ENCODE measurements at places on chromosomes 13 and 19. TPM values are rescaled to one million over a fixed set of nuclear protein-coding genes. Genes with fewer than 3 reads are reported as not detected.

NFKBIB gene
- total RNA-seq, result 27.5 TPM

- no peak for DNase-seq
- no peak overlapping the region for H3K27ac ChIP-seq
- H3K4me3 ChIP-seq, result no peak overlapping the region
Measured at GRCh38 chr19:3977242-3978143, 6.6 kb upstream of the DAPK3 start.

- H3K36me3 ChIP-seq, result no peaks in the 10 kb centered on the region
- H3K4me1 ChIP-seq, result no peaks in the 10 kb centered on the region
- peak within 1 kb of the TSS; percentile 95 for H3K27ac ChIP-seq
- H3K27me3 ChIP-seq, result no peaks in the 10 kb centered on the region
- H3K4me3 ChIP-seq, result peak within 1 kb of the TSS; percentile 100
Measured at GRCh38 chr13:42048342-42048683, at the start of gene DGKH. Gene DGKH, plus strand, starts transcription at chr13:42048648. Its CDS starts 126 bp downstream, at chr13:42048774.

JOSD2 gene
- total RNA-seq, result 52.2 TPM

GRCh38 chr19:478976-479375 is 17.3 kb upstream of the MADCAM1 start:
- DNase-seq, result no peak
- H3K27ac ChIP-seq, result no peak overlapping the region
- no peak overlapping the region for H3K4me3 ChIP-seq
- peaks cover 4% of the 10 kb centered on the region for H3K27me3 ChIP-seq
- no peaks in the 10 kb centered on the region for H3K4me1 ChIP-seq
- no peaks in the 10 kb centered on the region for H3K36me3 ChIP-seq

FUT2 gene
- not detected for total RNA-seq

DNA sequence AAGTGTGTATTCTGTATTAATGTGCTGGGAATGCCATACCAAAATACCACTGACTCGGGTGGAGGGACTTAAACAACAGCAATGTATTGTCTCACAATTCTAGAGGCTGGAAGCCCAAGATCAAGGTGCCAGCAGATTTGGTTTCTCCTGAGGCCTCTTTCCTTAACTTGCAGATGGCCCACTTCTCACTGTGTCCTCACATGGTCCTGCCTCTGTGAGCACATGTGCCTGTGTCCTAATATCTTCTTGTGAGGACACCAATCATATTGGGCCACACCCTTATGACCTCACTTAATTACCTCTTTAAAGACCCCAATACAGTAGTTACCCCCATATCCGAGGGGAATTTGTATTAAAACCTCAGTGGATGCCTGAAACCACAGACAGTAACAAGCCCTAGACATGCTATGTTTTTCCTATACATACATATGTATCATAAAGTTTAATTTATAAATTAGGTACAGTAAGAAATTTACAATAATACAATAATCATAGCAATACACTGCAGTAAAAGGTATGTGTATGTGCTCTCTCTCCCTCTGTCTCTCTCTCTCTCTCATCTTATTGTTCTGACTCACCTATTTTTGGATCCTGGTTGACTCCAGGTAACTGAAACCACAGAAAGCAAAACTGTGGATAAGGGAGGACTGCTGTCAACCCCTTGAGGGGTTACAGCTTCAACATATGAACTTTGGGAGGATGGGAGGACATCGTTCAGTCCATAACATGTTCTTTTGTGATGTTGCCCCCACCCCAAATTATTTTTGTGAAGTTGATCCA is 174.3 kb downstream of the IRS2 start:
- H3K36me3 ChIP-seq, result no peaks in the 10 kb centered on the region
- no peak overlapping the region for H3K27ac ChIP-seq
- H3K27me3 ChIP-seq, result no peaks in the 10 kb centered on the region
- H3K4me1 ChIP-seq, result no peaks in the 10 kb centered on the region
- H3K4me3 ChIP-seq, result no peak overlapping the region
- DNase-seq, result no peak

Data from tibial nerve (tissue), 4 donors.